ENCODE measurements at places on chromosomes 4 and X.

GRCh38 chrX:142503967-142504643 lies 299.0 kb upstream of the MAGEC2 start:
- no peak for DNase-seq

- DNase-seq, result no peak
These were observed 7.9 kb upstream of the SLC25A43 start for GRCh38 chrX:119391279-119391678.

GRCh38 chrX:152927858-152928760 lies 30.2 kb downstream of the ZNF185 start:
- DNase-seq, result no peak

DNA sequence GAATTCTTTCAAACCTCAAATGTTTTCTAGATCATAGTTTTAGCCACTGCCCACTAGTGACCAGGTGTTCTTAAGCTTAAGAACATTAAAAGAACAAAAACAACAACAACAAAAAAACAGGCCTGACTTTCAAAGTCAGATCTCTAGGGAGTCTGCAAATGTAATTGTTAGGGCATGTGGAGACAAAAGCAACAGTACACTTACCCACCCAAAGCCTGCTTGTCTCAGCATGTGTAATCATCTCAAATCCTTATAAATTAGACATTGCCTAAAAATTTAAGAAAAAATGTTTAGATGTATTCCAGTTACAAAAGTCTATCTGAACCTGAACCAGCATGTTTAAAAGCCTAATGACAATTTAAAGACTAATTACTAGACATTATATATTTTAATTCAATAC lies 79.9 kb downstream of the SLC7A11 start:
- DNase-seq, result no peak

GRCh38 chrX:143800150-143800549 lies 79.6 kb upstream of the SPANXN2 start:
- DNase-seq, result no peak

DNA sequence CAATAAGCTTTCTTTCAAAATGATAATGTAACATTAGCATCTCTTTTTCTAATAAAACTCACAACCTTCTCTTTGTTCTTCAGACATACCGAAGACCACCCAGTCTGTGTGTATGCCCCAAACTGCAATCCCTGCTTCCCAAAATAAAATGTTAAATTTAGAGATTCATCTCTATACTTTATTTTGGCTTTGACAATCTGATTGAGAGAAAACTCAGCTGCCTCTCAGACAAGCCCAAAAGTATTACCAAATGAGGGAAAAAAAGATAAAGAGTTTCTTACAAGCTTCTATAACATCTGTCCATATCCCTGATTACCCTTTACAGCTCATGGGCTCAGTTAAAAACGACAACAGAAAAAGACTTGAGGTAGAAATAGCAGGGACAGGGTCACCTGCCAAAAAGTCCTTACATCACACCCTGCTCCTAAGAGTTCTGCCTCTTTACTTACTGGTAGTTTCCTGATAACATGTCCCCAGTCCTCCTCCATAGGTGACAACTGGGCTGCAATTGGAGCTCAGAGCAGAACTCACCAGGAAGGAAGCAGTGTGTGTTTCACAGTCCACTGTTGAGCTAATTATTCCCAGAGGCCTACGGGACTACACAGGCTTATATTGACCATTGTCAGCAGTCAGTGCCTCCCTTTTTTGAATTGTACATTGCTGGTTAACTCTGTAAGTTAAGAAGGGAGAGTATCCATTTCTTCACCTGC lies 70.9 kb upstream of the FAM9C start:
- DNase-seq, result no peak

DNA sequence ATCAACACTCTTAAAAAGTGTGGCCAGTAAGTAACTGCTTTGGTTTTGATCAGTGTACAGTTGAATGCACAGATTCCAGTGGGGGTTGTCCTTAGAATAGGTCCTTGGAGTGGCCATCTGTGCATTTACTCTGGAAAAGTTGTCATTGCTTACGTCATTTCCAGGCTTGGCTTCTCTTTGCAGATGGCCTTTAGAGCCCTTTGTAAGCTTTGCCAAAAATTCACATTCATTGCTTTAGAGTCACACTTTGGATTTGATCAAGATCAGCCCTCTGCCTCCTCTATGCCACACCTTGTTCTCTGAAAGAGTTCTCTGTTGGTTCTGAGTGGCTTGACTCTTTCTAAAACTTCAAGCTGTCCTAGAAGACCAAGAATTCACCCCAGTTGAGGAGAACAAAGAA lies 83.9 kb downstream of the MAMLD1 start:
- no peak for DNase-seq

DNA sequence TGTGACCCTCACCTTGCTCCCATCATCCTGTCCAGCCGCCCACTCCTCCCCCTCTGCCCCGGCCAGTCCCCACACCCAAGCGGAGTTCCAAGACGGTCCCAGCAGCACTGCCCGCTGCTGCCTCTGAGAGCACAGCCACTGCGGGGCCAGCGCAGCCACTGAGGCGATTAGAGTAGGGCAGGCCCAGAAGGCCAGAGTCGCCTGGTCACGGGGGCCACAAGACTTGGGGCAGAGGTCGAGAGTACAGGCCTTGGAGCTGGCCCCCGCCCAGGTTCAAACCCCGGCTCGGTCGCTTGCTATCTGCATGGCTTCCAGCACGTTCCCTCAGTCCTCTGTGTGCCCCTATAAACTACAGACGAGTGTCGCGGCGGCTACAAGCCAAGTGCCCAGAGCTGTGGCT lies 53.2 kb upstream of the ADRA2C start:
- DNase-seq, result peak; percentile 45

DNA sequence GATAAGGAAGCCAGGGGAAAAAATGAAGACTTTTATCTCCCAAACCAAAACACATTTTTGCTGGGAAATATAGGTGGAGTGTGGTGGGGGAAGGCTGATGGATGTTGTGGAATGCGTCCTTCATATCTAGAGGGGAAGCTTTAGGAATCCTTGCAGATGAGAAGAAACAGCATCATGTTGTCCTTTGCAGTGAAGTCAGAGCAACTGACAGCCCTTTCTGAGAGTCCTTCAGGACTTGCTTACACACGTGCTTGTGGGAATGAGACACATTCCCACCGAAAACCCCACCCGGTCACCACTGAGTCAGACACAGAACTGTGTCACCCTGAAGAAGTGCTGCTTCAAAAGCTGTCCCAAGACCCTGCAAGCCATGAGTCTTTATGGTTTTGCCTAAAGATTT lies 81.5 kb downstream of the SHROOM2 start:
- no peak for DNase-seq

All from psoas muscle (tissue), 8 donors.